AG10803 (cell line): ENCODE measurements at places on chromosomes 3 and 15.

DNA sequence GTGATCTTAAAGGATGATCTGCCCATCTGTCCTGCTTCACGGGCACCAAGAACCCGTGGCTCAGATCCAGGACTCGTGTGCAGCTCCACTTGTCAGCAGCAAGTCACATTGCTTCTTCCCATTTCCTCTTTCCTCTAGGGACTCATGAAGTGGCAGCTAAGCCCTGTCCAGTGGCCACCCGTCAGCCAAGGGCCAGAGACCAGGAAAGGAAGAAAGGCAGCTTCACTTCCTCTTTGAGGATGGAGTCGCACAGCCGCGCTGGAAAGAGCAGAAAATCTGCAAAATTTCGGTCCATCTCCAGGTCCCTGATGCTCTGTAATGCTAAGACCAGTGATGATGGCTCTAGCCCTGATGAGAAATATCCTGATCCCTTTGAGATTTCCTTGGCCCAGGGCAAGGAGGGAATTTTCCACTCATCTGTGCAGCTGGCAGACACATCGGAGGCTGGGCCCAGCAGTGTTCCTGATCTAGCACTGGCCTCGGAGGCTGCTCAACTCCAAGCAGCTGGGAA lies 28.5 kb downstream of the IL16 start:
- peak; percentile 22 for DNase-seq

DNA sequence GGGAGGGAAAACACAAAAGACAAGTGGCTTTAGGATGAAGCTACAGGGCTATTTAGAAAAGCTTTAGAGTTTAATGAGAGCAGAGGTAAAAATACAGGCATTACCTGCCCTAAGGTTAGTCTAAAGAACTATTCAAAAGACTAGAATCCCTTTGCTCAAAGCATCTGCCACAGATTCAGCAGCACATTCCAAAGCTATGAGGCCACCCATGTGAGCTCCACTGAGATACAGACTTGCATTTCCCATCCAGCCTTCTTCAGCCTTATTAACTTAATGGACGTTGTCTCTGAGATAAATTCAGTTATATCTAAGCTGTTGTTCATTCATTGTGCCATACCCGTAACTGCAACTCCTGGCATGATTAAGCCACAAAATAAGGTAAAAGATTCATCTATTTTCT lies 25.4 kb downstream of the CXCR6 start:
- peak; percentile 66 for DNase-seq

DNA sequence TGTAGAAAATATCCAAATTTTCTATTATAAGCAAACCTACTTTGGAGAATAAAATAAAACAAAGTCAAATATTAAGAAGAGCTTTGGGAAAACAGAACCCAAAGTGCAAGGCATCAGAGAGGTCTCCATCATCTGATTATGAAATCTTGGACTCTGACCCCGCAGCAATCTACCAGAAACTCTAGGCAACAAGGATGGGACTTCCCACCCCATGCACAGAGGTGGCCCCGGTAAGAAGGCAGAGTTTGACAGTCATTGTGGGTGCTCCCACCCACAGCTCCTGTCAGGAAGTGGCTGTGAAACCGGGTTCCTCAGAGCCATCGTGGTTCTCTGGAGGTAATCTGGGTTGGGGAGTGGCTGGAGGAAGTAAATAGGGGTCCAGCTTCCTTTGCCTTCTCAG lies 37.0 kb upstream of the TJP1 start:
- DNase-seq: no peak

- peak; percentile 57 for DNase-seq
These were observed 8.0 kb downstream of the KAT2B start for GRCh38 chr3:20047976-20048883.

DNA sequence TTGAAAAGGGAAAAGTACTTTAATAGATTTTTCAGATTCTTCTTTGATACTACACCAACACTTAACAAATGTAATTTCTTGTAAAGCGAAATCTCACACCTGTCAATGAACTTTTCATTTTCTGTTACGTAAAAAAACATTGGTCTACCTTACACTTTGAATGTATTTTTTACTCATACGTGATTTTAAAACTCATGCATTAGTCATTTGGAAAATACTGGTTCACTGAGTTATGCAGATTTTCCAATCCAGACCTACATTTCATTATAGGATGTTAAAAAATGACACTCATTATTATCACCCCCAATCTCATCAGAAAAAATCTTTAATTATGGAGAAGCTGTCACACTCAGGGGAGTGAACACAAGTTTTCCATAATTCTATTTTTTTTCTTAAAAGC lies 14.7 kb downstream of the VPS39 start:
- no peak for DNase-seq

- no peak for DNase-seq
These were observed 5.1 kb downstream of the FSIP1 start for GRCh38 chr15:39777496-39777895.

DNA sequence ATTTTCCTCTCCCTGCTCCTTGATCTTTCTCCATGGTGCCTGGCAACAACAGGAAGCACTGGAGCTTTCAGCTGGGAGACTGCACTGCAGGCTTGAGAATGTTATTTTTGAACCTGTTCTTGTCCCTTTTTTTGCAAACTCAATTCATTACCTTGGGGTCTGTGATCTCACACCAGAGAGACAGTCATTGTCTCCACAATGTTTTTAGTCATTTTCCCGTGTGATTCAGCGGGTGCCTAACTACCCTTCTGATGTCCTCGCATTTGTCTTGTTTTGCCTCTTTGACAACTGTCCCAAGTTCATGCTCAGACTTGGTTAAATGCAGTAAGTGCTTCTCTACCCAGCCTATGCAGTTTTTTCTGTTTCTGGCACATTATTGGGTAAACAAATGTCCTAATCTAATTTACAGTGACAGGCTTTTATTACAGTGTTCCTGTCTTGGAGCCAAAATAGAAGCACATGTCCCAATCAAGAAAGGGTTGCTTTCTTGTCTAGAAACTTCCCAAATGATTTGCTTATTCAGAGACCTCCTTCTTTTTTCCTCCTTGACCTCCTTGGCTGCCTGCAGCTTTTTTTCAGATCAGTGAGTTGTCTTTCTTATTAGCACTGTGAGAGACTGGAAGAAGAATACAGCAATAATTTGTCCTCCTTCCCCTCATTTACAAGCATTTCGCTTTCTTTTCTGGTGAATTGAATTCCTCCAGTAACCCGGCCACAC lies 162.4 kb downstream of the NSUN3 start:
- DNase-seq: peak; percentile 17

- DNase-seq: no peak
These were observed 41.1 kb downstream of the FGD5 start for GRCh38 chr3:14859880-14860279.

DNA sequence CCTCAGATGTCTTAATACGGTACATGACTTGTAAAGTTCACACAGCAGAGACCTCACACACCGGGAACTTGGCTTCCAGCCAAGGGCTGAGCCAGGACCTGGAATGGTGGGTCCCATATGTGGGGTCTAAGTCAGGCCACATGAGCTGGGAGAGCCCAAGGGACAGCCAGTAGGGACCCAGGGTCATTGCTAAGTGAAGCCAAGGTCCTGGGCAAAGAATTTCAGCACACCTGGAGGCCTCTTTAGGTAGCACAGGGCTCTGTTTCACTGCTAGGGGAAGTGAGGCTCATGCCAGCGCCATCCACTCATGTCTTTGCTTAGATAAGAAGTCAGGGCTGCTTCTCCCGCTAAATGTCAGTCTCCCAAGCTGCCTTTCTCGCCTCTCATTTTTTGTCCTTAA lies 116.6 kb upstream of the TLE3 start:
- no peak for DNase-seq

DNA sequence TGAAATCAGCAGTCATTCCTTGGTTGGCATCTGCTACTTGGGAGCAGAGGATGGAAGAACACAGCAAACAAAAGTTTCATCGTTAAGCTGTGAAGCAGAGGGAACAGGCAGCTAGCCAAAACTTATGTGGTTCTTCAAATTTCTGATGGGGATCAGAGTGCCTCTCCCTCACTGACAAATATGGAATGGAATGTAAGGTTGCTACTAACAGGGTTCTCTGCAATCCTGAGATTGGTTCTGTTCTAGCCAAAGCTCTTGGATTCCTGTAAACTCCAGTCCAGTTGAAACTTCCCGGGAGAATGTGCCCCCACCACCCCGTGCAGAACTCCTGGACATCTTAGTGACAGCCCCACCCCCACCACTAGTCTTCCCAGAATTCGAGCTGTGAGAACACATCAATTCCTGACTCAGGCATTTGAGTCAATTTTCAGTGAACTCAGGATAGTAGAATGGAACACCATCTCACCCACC lies 55.9 kb upstream of the PHLDB2 start:
- DNase-seq: peak; percentile 100

- no peak for DNase-seq
These were observed 27.0 kb upstream of the HHATL start for GRCh38 chr3:42729404-42730145.

DNA sequence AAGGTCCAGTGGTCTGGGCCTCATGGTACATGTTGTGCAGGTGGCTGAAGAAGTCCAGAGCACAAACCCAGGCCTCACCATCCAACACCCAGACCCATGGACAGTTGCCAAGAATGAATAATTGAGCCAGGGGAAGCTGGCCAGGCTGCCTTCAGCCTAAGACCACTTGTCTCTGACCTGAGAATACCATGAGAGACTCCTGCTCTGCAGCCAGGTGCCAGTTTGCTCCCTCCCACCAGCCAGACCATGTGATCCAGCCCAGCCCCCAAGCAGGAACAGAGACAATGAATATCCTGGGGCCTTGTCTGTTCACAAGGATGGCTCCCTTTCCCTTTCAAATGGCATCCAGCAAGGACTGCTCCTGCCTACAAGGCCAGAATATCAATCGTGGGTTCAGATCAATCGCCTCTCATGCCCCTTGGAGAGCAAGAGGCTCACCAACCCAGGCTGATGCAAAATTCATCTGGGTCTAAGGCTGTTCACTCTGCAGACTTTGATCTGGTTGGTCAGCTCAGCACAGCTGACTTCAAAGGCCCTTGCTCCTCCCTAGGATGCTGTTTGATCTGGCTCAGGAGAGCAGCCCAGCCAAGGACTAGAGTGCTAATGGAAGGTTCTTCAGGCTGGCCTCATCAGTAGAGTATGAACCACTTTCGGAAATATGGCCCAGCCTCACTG lies 13.4 kb downstream of the TRAIP start:
- DNase-seq: no peak

DNA sequence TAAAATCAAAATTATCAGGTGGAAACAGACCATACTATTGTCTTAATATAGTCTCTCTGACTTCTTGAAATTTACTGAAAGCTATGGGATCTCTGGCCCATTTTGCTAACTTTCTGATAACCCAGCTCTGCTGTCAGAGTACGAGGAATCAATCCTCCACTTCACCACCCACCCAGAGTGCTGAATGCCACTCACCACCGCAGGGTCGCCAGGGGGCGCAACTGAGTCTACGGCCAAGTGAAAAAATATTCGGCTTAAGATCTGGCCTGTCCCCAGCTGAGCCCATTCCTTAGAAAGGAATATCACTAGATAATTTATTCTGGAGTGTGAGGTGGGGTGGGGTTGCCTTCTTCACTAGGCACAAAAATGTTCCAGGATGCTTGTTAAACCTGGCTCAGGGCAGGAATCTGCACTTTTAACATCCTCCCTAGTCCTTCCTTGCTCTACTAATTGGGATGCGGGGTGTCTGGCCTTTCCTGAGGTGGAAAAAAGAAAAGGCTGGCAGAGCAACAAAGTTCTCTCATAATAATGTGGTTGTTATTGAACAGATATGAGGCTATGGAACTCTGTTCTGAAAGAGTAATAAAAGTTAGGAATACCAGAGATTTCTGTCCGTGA lies 520.6 kb downstream of the MFSD1 start:
- peak; percentile 20 for DNase-seq

DNA sequence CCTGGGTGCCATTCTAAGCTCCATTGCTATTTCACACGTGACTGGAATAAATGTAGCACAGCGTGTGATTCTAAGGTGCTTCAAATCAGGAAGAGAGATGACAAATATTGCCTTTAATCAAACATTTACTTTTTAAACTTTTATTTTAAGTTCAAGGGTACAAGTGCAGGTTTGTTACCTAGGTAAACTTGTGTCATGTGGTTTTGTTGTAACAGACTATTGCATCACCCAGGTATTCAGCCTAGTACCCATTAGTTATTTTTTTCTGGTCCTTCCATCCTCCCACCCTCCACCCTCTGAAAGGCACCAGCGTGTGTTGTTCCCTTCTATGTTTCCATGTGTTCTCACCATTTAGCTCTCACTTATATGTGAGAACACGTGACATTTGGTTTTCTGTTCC lies 510.8 kb downstream of the PLOD2 start:
- DNase-seq: no peak

GRCh38 chr3:84224262-84224661 lies 734.5 kb upstream of the CADM2 start:
- no peak for DNase-seq

DNA sequence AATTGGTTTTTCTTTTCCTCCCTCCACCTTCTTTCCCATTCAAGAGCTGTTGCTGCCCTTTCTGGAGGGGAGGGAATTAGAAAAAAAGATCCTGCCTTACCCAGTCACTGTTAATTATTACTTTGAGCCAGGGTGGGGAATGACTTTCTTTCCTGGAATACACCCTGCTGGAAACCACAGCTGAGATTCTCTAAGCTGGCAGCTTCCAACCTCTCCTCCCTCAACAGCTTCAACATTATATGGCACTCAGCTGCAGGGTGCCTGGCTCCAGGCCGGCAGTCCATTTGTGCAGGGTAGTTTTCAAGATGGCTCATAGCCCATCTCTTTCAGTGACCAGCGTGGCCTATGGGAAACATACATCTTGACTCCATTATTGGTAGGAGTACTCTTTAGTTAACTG lies 105.8 kb downstream of the UBE3A start:
- DNase-seq: no peak

DNA sequence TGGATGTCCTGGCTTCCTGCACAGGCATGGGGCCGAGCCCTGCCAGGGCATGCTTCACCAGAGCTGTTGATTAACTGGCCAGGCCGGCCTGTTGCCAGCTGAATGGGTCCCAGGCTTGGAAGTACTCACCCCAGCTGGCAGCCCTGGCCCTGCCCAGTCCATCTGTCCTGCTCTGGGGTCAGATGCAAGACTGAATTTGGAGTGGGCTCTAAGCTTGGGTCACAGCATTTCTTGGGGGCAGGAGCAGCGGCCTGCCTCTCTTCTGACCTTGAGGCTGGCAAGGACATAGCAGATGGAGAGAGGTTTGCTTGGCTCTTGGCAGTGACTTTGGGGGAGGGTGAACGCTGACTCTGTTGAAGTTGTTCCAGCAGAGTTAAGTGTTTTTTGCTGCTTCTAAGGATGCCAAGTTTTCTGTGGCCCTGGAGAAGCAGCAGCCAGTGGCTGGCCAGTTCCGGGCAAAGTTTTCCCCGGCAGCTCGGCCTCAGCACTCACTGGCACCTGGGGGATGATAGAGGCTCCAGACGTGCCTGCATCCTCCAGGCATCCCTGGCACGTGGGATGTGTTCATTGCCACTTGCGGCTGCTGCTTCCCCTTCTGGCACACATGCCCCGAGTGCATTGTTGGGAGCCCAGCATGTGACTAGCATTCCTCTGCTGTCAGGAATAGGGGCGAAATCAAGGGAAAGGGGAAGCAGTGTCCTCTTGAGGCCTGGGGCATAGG lies 22.9 kb downstream of the PDIA5 start:
- peak; percentile 84 for DNase-seq

- peak; percentile 78 for DNase-seq
These were observed 27.3 kb upstream of the UBE2E1 start for GRCh38 chr3:23778446-23778845.
